ENCODE measurements at places on chromosomes 16 and 17. TPM values are rescaled to one million over a fixed set of nuclear protein-coding genes. Genes with fewer than 3 reads are reported as not detected.

The TNRC6A gene
- 24.5 TPM for total RNA-seq

The GPR179 gene
- total RNA-seq = not detected

The KRT16 gene
- 0.52 TPM for total RNA-seq

The EFCAB5 gene
- 2.6 TPM for total RNA-seq

The C16orf95 gene
- 2.6 TPM for total RNA-seq

The TAT gene
- not detected for total RNA-seq

All from skeletal muscle tissue (tissue), 5 donors.